SW 1271 (cell line): ENCODE measurements at places on chromosomes 5 and 9.

GRCh38 chr5:143683459-143683858 lies 128.5 kb upstream of the HMHB1 start:
- DNase-seq, result no peak

GRCh38 chr5:41870627-41871048 lies 413 bp upstream of the OXCT1 start:
- DNase-seq, result no peak

DNA sequence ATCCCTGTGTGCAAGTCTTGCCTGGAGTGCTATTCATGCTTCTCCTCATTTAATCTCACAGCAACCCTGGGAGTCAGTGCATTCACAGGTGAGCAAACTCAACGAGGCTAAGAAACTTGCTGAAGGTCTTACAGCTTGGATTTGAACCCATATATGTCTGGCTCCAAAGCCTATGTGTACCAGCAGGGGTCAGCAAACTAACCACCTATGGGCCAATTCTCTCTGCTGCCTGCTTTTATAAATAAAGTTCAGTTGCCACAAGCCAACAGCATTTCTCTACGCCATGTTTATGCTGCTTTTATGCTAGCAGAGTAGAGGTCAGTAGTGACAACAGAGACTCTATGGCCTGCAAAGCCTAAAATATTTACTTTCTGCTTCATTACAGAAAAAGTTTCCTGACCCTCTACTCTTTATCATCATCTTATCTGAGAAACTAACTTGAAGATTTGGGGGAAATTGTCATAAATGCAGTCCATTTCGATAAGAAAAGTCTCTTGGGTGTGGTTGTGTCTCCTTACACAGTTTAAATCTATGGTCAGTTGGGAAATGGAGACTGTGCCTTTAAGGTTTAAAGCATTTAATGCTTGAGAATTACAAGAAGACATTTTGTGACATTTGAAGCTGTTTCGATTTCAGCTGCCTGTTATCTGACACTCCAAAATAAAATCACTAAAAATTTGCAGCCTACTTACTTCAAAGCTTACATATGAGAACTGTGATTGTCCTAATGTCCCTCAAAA lies 137.7 kb downstream of the PRELID2 start:
- peak; percentile 46 for DNase-seq

DNA sequence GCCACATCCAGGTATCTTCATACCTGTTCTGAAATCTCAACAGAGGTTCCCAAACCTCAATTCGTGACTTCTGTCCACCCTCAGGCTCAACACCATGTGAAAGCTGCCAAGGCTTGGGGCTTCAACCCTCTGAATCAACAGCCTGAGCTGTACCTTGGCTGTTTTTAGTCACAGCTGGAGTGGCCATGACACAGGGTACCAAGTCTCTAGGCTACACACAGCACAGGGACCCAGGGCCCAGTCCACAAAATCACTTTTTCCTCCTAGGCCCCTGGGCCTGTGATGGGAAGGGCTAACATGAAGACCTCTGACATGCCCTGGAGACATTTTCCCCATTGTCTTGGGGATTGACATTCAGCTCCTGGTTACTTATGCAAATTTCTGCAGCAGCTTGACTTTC lies 464.9 kb downstream of the ELAVL2 start:
- DNase-seq, result no peak

DNA sequence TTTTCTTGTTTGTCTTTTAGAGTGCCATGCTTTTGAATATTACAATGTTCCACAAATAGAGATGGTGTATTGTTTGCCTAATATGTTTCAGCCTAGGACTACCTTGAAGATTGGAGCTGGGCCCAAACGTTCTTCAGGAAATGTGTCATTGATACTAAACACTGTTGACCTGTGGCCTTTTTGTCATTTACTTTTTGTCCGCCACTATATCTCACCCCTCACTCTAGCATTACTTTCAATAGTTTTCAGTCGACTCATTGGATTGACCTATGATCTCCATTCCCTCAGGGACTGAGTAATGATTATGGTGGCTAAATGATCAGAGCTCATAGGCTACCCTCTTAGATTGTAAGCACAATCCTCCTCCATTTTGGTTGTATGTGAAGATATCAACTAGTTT lies 115.8 kb downstream of the NUDT12 start:
- peak; percentile 39 for DNase-seq

DNA sequence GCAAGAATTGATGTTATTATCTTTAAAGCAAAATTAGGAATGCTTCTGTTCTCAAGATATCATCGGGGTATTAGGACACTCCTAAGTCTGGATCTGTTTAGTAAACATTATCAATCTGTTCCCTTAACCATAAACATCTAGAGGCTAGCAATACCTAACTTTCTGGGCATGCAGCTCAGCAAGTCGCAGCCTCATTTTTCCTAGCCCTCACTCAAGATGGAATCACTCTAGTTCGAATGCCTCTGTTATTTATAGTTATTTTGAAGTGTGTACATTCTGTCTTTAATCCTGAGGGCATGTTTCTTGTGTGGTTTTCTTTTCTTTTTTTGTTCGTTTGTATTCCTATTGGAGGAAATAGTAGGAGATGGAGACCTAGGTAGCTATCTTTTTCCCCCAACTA lies 66.9 kb downstream of the FER start:
- no peak for DNase-seq

DNA sequence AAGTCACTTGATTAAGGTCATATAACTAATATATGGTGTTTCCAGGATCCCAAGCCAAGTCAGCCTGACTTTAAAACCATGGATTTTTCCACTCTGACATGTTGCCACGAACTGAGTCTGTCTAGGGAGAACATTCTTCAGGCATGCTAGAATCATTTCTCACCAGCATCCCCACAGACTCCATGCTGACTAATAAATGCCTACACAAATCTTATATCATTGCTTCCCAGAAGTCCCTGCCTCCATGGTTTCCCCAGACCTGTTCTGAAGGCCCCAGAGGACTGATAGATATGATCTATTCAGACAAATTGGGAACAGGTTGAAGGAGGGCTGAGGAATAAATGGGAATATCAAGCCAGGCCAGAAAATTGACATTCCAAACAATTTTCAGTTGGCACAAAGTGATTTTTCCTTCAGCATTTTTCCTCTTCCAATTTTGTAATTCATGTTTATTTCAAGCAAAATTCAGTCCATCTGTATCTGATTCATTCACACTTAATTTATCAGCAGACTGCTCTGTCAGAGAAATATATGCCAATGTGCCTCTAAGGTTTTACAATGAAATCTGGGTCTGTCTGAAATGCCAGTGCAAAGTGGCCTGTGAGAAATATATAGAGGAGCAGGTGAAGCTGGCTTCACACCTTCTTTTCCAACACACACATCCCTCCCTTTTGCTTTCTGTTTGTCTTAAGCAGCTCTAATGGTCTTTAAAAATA lies 413.6 kb upstream of the TNC start:
- DNase-seq, result no peak

GRCh38 chr5:34580983-34581382 lies 75.1 kb upstream of the RAI14 start:
- DNase-seq, result no peak
